ENCODE measurements at places on chromosomes 2 and 18.
A peak's percentile ranks its signal among the peaks of the same experiment; 100 is the strongest.

GRCh38 chr2:29519338-29519925, 402.0 kb downstream of the ALK start:
- DNase-seq = no peak

GRCh38 chr2:55154525-55155030, 77.5 kb downstream of the CLHC1 start:
- no peak for DNase-seq

DNA sequence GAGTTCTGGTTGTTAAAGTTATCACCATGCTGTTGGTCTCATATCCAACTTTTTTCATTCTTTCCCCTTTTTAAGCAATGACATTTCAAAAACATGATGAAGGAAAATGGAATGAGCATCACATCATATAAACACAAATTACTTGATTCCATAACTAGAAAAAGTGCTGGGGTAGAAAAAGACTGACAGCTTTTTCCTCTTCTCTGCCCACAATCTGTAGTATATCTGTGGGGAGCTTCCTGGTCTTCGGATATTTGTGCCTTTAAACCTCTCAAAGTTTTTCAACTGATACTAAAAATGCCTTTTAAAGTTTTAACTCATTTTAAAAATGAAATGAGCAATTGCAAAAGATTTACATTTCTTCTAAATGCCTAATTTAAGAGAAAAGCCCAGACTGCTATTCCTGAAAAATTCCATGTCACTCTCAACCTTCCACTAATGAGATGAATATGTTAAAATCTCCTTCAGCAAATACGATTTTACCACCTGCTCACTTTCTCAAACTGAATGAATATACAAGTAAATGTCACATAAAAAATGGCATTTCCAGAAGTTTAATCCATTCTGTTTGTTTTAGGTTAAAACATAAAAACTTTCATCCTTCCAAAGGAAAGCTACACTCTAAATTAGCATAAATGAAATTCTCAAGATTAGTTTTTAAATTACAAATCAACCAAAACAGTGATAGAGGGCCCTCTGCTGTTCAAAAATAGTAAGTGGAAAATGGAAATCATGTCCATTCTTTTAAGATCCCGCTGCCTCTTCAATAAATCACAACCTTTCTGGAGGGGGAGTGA, 2.1 kb downstream of the DNAH7 start:
- no peak for DNase-seq

DNA sequence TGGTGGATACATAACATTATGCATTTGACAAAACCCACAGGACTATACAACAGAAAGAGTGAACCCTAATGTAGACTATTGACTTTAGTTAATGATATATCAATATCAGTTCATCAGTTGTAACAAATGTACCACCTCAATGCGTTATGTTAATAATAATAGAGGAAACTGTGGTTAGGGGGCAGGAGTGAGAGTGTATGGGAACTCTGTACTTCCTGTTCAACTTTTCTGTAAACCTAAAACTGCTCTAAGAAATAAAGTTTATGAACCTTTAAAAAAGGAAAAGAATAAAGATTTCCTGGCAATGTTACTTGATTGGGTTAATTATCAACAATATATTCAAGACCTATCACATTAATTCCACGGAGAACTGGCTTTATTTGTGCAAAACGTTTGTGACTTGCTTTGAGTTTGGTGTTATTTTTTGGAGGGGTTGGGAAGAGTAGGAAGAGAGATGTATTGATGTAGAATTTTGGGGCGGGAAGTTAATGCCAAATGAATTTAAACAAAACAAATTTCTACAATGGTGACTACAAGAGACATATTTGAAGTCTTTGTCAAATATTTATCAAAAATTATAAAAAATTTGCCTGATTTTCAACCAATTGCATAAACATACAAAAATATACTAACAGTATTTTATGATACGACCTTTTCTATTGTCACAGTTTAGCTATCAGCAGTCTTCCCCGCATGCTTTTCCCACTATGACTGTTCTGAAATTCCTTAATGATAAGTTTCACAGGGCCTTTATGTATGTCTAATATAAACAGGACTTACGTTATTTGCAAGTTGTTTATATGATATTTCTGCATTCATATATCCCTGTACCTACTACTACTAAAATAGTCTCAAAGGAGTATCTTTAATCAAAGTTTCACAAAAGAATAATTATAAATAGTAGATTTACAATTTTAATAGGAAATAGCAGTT, 2.1 kb upstream of the RTN4 start:
- no peak for DNase-seq

DNA sequence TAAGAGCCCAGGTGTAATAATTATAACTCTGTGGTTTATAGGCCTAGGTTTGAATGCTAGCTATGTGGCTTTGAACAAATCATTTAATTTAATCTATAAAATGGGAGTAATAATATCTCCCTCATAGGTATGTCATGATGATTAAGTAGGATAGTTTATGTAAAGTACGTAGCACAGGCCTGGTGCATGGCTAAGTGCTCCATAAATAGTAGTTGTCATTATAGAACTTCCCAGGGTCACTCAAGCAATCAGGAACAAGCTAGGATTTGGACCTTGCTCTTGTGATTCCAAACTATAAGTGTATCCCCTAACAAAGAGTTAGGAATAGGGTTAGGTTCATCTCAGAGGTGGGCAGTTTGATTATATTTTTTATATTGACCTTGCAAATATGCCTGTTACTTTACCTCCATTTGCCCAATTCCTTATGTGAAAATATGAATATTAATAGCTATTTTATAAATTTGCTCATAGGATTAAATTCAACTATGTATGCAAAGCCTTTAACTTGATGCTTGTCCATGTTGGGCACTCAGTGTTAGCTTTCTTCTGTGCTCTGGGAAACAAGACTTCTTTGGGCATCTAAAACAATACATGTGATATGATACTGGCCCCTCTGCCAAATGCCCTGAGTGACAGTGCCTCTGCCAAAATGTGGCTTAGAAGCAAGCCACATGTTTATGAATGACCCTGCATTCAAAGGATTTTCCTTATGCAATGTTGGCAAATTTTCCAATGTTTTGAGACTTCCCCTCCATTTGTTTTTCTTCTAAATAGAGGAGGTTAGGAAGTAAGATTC, 353.6 kb downstream of the KIAA1328 start:
- DNase-seq = no peak

DNA sequence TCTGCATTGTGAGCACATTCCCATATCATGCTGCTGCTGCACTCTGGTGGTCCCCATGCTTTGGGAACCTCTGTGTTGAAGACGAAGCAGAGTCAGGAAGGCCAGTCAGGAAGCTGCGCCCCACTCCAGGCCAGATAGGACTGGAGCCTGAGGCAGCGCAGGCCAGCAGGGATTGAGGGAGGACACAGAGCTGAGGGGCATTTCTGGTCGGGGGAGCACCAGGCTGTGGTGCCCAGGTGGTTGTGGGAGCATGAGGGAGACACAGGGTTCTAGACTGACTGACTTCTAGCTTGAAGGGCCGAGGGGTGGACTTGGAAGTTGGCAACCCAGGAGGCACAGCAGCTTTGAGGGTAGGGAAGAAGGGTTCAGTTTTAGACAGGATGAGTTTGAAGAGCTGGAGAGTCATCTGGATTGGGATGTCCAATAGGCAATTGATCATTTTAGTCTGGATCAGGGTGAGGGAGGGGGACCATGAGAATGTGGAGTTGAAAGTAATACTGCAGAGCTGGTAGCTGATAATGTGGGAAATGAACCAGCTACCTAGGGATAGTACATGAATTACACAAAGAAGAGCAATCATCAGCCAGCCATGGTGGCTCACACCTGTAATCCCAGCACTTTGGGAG, 1.4 kb upstream of the ACTG2 start:
- no peak for DNase-seq

- no peak for DNase-seq
Measured at GRCh38 chr2:124369181-124369580, 344.1 kb downstream of the CNTNAP5 start.

DNA sequence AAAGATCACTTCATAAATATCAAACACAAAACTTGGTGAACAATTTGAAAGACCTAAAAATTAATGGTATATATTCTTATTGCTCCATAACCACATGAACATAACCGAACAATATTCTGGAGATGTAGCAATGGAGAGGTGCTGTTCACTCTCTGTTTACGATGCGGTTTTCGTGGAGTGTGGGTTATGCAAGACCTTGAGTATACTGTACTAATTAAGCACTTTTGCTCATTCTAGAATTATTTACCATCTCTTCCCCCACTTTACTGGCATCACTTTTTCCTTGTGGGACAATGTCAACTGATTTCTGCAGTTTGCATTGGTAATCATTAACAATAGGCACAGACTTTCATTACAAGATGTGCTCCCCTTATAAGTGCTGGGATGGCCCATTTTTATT, 97.6 kb downstream of the RAPH1 start:
- no peak for DNase-seq

DNA sequence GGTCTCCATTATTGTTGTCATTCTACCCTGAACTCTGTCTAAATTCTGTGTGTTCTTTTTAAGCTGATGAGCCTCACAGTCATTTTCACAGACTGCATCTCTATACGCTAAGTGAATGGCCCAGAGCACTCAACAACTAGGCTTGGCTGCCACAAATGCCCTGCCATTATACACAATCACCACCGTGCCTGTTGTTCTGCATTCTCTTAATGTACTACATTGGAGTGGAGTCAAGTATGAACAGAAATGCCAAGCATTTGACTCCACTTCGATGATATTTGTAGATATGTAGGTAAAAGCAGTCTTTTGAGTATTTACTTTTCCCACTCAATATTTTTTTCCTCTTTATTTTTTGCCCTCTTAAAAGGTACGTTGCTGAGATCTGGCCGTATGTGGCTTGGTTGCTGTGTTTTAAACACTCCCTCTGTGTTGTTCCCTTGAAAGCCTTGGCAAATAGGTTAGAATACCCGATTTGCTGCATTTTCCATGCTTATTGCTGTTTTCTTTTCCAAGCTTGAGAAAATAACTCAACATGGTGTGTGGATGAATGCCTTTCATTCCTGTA, 36.2 kb upstream of the TMEFF2 start:
- DNase-seq = no peak

DNA sequence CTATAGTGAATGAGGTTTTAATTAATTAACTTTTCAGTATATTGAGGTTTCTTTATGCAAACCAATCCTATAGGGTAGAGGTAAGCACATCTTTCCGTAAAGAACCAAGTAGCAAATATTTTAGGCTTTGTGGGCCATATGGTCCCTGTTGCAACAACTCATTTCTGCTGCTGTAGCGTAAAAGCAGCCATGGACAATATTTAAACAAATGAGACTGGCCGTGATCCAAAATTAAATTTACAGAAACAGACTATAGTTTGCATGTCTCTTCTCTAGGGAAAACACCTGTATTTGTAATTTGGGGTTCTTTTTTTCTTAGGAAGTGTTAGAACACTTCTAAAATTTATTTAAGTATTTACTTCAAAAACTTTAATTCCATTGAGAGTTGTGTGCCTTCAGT, 104.3 kb downstream of the KYNU start:
- DNase-seq = no peak

- no peak for DNase-seq
Measured at GRCh38 chr18:74282755-74283554, 8.8 kb downstream of the CYB5A start.

DNA sequence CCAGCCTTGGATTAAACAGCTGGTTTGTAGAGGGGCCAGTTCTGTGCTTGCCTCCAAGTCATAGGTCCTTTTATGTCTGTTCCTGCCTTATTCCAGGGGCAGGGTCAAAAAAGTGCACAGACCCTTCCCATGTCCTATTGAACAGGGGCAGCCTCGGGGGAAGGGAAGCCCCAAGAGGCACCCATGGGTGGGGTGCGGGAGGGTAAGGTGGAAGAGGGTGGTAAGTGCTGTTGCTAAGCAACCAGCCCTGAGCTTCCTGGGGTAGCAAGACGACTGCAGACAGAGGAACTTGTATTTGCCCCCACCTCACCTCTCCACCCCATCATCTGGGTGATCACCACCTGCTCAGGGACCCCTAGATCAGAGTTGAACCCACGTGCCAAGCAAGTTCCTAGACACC, 7.7 kb downstream of the DNMT3A start:
- no peak for DNase-seq

GRCh38 chr2:216335252-216335651, 37.0 kb downstream of the MARCHF4 start:
- DNase-seq = no peak

DNA sequence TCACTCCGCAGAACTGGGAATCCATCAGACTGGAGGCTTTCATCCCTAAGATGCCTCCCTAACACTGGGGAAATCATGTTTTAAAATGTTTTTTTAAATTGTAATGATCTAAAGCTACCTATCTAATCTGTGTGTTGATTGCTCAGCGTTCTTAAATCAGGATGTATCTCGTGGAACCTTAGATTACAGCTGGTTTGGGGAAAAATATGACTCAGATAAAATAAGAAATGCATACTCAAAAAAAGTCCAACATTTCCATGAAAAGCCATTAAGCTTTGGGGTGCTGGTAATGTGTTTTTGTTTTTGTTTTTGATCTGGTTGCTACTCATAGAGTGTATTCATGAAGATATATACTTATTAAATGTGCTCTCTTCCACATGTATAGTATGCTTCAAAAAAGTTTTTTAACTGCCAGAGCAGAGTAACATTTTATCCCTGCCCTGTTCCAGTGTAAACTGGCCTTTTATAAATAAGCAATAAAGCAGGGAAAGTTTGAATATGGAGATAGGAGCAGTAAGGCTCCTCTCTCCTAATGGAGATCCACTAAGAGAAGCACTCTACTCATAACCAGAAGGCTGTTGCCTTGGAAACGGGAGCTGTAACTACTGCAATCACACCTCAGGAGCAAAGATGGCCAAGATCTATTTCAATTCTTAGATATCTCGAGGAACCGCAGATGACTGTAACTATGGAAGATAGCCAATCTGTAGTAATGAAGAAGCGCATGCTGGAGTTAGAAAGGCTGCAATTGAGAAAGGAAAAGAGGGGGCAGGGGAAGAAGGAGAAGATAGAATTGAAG, 41.6 kb downstream of the ANKRD44 start:
- no peak for DNase-seq

- no peak for DNase-seq
Measured at GRCh38 chr2:191312662-191313061, 67.5 kb downstream of the MYO1B start.

GRCh38 chr18:62187543-62188510, 772 bp downstream of the RELCH start:
- no peak for DNase-seq

DNA sequence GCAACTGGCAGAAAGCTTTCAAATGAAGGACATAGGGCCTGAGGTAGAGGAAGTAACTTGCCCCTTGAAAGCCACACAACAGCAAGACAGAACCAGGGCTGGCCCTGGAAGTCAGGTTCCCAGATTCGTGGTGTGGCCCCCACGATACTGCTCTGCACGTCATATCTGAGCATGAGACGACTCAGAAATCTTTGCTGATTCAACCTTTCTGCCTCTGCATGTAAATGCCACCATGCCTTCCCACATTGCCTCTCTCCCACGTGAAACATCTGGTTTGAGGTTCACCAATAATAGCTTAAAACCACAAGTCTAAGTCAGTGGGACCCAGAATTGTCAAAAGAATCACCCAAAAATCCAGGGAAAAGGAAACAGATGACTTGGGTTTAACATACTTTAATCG, 214.0 kb upstream of the TRIB2 start:
- peak; percentile 29 for DNase-seq

DNA sequence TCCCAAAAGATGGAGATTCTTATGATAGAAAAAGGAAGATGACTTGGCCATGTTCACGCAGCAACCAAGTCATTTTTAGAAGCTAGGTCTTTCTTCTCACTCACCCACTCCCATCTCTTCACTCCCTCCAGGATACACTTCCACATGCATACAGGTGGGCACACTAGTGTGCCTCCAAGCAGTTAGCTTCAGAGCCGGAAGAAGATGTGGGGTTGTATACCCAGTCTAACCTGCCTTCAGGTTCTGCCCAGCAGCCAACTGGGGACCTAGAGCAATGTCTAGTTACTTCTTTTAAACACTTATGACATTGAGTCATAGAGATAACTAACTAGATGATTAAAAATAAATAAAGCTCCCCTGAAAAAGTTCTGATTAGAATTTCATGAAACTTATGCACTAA, 21.8 kb upstream of the TANK start:
- no peak for DNase-seq

All from stimulated activated CD4-positive, alpha-beta T cell treated with anti-CD3 and anti-CD28 coated beads, TNF-alpha, amount 100 ng/mL, for 48 hours (primary cell).